ENCODE measurements at places on chromosomes 6 and 20.

GRCh38 chr6:131067521-131067920, 4.5 kb upstream of the EPB41L2 start:
- DNase-seq, result no peak

DNA sequence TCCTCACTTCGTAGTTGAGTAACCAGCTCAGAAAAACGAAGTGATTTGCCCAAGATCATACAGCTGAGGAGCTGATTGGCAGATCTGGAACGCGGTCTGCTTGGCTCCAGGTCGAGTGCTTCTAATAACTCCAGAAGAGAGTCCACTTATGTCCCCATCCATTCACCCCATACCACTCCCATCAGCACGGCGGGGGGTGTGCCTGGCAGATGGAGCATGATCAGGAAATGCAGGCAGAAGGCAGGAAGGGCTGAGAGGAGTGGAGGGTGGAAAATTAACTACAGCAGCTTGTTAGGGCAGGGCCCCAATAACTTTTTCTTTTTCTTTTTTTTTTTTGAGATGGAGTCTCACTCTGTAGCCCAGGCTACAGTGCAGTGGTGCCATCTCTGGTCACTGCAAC, 15.0 kb downstream of the FITM2 start:
- DNase-seq, result no peak

- no peak for DNase-seq
Measured at GRCh38 chr6:81331526-81331925, 421.0 kb downstream of the TENT5A start.

GRCh38 chr6:11756292-11756691, 22.3 kb downstream of the ADTRP start:
- DNase-seq, result no peak

DNA sequence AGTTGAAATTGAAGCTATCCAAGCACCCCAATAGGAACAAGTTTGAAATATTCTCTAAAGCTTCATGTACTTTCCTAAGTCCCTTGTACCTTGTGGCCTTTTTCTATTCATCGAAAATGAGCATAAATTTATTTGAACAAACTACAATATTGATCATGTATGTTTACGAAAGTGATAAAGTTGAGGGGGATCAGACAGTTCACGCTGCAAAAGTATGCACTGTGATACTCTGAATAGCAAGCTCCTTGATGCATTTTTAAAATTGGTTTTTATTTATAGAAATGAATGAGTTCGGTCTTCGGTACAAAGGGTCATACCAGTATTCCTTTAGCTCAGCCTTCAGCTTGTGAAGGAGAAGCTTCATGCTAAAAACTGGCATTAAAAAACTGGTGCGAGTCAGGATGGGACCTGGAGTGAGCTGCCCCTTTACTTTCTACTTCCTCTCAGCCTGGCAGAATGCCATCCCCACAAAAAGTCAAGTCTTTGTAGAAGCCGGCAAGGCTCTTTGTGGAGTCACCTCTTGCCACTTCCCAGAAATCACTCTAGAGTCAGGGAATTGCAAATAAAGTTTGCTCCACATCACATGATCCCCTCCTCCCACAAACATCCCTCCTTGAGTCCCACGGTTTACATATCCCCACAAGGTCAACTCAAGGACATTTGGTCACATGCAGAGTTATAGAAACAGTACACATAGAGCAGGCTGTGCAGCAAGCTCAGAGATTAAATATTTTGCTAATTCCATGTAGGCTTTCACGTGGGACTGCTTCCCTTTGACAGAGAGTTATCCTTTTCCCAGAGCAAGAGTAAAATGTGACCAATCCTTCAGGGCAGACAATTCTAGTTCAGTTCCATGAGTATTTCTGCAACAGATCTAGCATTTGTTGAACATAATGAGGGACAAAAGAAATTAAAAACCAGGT, 34.6 kb upstream of the ADGRF1 start:
- no peak for DNase-seq

DNA sequence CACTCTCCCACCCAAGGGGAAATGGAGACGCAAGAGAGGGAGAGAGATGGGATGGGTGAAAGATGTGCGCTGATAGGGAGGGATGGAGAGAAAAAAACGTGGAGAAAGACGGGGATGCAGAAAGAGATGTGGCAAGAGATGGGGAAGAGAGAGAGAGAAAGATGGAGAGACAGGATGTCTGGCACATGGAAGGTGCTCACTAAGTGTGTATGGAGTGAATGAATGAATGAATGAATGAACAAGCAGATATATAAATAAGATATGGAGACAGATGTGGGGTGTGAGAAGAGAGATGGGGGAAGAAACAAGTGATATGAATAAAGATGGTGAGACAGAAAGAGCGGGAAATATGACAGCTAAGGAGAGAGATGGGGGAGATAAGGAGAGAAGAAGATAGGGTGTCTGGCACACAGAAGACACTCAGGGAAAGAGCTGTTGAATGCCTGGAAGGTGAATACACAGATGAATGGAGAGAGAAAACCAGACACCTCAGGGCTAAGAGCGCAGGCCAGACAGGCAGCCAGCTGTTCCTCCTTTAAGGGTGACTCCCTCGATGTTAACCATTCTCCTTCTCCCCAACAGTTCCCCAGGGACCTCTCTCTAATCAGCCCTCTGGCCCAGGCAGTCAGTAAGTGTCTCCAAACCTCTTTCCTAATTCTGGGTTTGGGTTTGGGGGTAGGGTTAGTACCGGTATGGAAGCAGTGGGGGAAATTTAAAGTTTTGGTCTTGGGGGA, 754 bp downstream of the TNF start:
- peak; percentile 66 for DNase-seq

Measured in OCI-LY7 (cell line).